ENCODE measurements at places on chromosomes 12 and 14. TPM values are rescaled to one million over a fixed set of nuclear protein-coding genes. Genes with fewer than 3 reads are reported as not detected.

ITPK1 gene
- polyA plus RNA-seq, result 27.5 TPM

- DNase-seq, result no peak
Observed at GRCh38 chr14:84436528-84436927, 1093.4 kb upstream of the FLRT2 start.

- no peak for DNase-seq
Observed at GRCh38 chr12:14907953-14908352, 22.3 kb upstream of the MGP start.

TSPAN19 gene
- 0.54 TPM for polyA plus RNA-seq

GRCh38 chr12:111585690-111586089, 13.4 kb downstream of the ATXN2 start:
- no peak for DNase-seq

- no peak for DNase-seq
Observed at GRCh38 chr14:90302529-90303303, 29.0 kb downstream of the NRDE2 start.

GRCh38 chr14:58690801-58691516, 53.2 kb downstream of the DACT1 start:
- DNase-seq, result no peak

DNA sequence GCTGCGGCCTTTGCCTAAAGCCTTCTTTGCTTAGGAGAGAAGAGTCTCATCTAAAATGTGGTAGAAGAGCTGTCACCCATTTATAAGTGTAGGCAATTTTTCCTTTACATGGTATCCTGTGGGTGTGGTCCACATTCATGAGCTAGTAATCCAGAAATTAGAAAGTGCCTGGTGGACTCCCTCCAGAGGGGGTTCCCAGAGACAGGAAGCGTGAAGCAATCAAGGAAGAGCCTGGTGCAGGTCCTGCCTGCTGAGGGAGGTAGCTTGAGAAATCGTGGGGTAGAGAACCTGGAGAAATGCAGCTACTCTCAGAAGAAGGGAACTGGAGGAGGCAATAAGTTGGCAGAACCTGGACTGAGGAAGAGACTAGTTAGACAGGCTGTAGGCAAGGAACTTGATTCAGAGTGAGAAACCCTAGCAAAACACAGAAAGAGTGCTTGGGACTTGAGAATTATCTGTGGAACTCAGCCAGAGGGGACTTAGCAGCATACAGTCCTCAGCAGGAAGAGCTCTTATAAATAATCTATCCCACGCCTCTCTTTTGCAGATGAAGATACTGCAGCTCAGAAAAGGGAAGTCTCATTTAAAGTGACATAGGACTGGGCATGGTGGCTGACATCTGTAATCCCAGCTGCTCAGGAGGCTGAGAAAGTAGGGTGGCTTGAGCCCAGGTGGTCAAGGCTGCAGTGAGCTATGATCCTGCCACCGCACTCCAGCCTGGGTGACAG, 182.4 kb upstream of the CCND2 start:
- DNase-seq, result no peak

- no peak for DNase-seq
Observed at GRCh38 chr12:61629702-61630101, 630.5 kb upstream of the USP15 start.

- DNase-seq, result no peak
Observed at GRCh38 chr12:121781484-121781997, 11.9 kb downstream of the RHOF start.

DNA sequence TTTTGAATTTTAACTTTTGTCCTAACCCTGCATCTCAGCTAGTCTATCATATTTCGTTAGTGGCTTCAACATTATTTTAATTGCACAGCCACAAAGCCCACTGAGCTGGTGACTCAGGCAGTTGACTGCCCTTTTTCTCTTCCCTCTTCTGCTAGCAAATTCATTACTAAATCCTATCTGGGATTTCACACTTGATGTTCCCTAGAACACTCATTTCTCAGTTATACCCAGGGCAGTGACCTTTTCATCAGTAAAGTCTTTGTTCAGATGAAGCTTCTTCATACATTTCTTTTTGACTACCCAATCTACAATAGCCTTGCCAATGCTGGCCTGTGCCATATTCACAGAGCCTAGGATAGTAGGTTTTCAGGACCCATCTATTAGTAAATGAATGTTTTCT, 107.0 kb downstream of the ATXN7L3B start:
- no peak for DNase-seq

GUCY2C gene
- 0.86 TPM for polyA plus RNA-seq

DNA sequence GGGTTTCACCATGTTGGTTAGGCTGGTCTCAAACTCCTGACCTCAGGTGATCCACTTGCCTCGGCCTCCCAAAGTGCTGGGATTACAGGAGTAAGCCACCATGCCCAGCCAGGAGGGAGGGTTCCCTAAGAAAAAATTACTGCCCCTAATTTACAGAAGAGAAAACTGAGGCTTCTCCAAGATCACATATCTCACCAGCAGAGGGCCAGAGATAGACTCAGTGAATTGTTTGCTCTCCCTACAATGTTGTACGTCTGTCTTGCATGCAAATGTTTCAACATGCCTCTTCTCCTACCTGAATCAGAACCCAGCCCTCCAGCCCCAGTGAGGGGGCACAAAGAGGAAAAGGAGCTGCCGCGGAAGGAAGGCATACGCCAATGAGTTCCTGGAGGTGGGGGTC, 48.3 kb upstream of the TMEM263 start:
- no peak for DNase-seq

HOXC10 gene
- polyA plus RNA-seq, result 65.1 TPM

SLC2A14 gene
- polyA plus RNA-seq, result 0.46 TPM

DNA sequence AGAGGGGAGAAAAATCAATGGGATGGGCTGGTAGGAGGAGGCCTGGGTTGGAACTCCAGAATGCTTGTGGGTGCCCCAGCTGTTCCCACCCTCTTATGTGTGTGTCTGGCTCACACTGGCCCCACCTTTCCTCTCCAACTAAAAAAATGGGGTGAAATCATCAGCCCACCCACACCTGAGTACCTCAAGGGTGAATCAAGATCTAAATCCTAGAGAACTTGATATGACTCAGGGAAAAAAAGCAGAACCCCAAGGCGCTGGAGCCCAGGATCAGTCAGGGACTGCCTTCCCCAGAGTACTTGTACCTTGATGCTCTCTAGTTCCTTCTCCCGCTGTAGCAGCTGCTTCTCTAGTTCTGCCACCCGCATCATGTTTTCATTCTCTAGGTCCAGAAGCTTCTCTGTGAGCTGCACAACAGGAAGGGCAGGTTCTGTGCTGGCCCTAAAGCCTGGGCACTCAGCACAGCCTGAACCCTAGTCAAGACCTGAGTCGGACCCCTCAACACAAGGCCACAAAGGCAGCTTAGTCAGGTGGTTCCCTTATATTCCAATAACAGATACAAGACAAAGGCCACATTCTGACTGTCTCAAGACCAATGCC, 29.7 kb downstream of the PRPF40B start:
- no peak for DNase-seq

KERA gene
- polyA plus RNA-seq, result not detected

- DNase-seq, result peak; percentile 89
Observed at GRCh38 chr12:74980510-74980909, 229.1 kb downstream of the KCNC2 start.

RNASE7 gene
- polyA plus RNA-seq, result 0.42 TPM

GRCh38 chr12:6724409-6724797, 557 bp downstream of the COPS7A start:
- no peak for DNase-seq

- no peak for DNase-seq
Observed at GRCh38 chr14:85607651-85608081, 77.7 kb downstream of the FLRT2 start.

- DNase-seq, result no peak
Observed at GRCh38 chr12:128055567-128055966, 211.4 kb upstream of the TMEM132C start.

CCDC184 gene
- 0.60 TPM for polyA plus RNA-seq

LRIG3 gene
- 35.5 TPM for polyA plus RNA-seq

PIWIL1 gene
- polyA plus RNA-seq, result 0.59 TPM

DNA sequence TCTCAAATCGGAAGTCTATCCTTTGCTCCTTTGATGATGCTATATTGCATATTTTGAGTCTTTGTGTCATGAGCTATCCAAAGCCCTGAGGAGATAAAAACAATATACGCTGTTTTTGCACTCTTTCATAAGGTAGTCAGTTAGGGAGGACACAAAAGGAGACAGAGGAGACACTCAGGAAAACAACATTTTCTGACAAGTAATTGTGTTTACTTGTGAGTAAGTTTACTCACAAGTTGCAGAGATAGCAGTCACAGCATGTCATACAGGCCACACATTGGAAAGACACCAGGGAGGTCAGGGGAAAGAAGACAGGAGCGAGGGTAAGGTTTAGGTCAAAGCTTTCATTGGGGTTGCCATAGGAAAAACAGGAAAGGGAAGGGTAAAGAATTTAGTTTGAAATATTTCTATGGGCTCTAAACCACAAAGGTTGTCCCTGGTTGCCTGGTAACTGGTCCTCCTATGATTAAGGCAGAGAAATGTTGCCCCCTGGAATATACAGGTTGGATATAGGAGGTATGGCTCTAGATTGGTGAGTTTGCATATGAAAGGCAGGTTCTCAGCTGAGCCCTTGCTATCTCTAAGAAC, 7.4 kb upstream of the GABARAPL1 start:
- no peak for DNase-seq

- no peak for DNase-seq
Observed at GRCh38 chr14:23113431-23114119, 5.5 kb downstream of the CEBPE start.

GRCh38 chr14:105091054-105091516, 25.9 kb upstream of the GPR132 start:
- DNase-seq, result no peak
